ENCODE measurements at places on chromosomes 13 and 19.

GRCh38 chr19:32916969-32917615, 47.5 kb upstream of the SLC7A9 start:
- no peak for DNase-seq

DNA sequence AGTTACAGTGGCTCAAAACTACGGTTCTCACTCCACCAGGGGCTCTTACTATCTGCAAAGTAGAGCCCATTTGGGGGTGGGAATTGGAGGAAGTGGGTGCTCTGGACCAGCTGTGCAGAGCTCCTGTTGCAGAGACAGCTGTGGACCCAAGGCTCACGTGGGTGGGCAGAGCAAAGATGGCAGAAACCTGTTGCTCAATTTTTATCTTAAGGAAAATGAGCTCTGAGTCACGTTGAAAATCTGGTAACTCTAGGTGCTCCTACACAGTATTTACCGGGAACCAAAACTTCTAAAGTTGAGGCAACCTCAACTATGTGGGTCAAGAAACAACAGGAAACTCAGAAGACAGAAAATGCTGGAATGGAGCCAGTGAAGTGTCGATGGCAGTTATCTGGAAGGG, 30.2 kb upstream of the SLC15A1 start:
- no peak for DNase-seq

- DNase-seq = no peak
These were observed 178.5 kb downstream of the DLEU7 start for GRCh38 chr13:50664951-50665350.

- DNase-seq = no peak
These were observed 47.0 kb downstream of the ESD start for GRCh38 chr13:46749951-46750350.

- DNase-seq = no peak
These were observed 704 bp downstream of the ZNF814 start for GRCh38 chr19:57888107-57888559.

- DNase-seq = peak; percentile 23
These were observed 113.3 kb upstream of the SPRY2 start for GRCh38 chr13:80454245-80454644.

DNA sequence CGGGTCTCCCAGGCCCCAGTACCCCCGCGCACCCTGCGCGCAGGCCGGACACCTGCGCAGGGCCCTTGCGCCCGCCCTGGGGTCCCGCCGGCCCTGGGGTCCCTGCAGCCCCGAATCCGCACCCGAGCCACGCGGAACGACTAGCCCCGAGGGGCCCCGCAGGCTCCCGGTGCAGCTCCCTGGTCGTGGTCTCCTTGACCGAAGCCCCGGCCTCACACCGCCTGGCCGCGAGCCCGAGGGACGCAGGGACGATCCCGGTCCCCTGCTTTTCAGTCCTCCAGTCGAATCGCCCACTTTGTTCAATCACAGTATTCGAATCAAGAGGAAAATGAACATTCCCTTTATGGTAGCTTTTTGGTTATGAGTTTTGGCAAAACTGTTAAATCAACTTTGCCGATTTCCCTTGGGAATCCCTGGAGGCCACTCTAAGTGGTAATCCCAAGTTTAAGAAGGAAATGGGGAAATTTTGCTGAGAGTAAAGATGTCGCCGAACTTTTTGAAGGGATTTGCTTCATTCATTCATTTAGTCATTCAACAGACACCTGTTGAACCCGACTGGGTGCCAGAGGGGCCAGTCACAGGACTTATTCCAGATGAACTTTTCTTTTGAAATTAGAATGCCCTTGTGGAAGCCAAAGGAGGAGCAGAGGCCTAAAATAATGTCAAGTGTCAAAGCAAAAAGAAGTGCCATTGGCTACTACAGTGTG, 75.0 kb downstream of the ZIC5 start:
- DNase-seq = no peak

DNA sequence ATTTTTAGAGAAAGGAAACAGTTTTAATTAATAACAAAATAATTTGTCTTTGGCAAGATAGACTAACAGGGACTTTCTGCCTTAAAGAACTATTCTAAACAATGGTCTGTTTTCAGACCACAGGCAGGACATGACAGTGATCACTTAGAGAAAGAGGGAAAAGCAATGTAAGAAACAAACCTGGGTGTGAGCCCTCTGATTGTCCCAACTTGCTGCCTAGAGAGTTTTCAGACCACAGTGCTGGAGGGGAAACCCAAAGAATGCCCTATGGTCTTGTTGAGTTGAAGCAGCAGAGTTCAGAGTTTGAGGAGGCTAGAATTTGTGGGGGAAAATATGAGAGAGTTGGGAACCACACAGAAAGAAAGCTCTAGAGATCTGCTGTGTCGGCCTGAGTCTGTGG, 38.1 kb downstream of the DGKH start:
- DNase-seq = no peak

DNA sequence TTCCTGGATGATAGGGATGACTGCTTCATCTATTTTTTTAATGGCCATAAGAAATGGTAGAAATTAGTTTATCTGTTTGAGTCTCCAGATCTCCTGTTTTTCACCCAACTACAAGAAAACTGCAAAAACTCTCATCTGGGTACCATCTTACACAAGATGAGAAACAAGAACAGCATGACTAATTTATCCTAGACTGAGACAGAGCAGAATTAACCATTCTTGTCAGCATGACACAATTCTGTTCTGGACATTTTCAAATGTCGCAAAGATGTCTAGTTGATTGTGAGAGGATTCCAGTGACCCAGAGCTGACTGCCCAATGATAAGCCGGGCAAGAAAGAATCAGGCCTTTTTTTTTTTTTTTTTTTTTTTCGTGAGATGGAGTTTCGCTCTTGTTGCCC, 12.8 kb downstream of the ZNF43 start:
- no peak for DNase-seq

- DNase-seq = no peak
These were observed 15.6 kb upstream of the CALM3 start for GRCh38 chr19:46585539-46585938.

- no peak for DNase-seq
These were observed 5.8 kb downstream of the LSR start for GRCh38 chr19:35254341-35255297.

- DNase-seq = no peak
These were observed 249.0 kb downstream of the LHFPL6 start for GRCh38 chr13:39353988-39354387.

GRCh38 chr19:18833141-18833476, 1.4 kb downstream of the UPF1 start:
- no peak for DNase-seq

DNA sequence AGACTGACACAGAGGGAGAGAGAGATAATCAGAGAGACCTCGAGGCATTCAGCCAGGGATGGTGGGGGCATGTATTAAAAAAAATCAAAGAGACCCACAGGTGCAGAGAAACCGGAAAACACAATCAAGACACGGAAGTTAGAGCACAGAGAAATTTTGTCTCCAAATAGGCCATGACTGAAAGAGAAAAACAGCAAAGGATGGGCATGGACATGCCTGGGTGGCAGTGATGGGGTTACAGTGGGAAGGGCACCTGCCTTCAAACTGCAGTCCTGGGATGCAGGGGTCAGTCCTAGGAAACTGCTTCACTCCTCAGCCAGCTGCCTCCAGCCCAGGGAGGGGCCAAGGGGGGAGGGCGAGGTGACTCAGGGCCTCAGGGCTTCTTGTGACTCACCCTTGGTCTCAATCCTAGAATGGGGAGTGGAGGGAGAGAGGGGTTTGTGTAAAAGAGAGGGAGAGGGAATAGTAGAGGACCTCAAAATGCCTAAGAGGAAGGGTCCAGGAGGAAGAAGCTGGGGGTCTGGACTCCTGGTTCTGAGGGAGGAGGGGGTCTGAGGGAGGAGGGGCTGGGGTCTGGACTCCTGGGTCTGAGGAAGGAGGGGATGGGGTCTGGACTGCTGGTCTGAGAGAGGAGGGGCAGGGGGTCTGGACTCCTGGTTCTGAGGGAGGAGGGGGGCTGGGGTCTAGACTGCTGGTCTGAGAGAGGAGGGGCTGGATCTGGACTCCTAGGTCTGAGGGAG, 3.6 kb upstream of the KCNN4 start:
- DNase-seq = no peak

GRCh38 chr19:10292206-10292788, 2.5 kb downstream of the ICAM5 start:
- DNase-seq = peak; percentile 66

GRCh38 chr13:79361299-79361698, 44.8 kb downstream of the RBM26 start:
- DNase-seq = no peak

DNA sequence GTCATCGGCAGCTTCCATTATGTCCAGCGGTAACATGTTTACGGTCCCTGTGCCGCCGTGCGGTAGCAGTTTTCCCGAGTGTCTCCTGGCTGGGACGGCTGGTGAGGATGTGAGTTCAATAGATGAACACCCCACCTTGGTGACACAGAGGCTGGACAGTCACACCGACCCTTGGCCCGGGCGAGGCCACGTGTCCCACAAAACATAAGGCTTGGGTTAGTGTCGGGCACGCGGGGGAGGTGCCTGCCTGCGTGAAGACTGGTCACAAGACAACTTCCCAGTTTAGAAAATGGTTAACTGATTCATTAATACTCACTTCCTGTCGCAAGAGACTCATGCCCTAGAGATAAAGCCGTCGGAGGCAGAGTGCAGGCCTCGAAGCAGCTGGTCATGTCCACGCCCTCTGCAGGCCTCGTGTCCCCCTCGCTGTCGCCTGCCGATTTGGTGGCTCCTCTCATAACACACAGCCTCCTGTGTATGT, 17.2 kb downstream of the RASA3 start:
- DNase-seq = no peak

DNA sequence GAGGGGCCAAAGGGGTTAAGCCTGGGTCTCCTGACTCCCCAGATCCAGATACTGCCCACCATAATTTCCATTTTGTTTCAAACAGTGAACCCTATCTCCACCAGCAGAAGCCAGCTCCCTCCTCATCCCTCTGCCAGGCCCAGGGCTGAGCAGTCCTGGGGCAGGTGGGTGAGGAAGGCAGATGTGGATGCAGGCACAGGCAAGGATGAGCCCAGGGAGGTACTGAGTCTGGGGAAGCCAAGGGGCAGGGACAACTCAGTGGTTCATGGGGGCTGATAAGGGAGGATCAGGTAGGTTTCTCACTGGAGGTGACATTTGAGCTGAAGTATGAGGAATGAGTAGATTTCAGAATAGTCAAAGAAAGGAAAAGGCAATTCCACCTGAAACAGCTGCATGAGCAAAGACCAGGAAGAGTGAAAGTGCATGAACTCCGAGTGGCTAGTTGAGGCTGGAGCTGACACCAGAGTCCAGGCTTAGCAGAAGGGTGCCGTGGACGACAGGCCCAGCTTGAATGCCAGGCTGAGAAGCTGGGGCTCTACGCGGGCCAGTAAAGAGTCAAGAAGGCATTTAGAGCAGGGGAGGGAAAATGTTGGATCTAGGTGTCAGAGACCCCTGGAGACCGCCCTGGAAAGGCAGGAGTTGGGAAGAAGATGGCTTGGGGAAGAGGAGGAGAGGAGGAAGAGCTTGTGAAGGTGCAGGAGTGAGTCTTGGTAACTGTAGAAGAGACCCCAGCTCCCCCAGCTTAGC, 10.3 kb downstream of the CIC start:
- DNase-seq = no peak

DNA sequence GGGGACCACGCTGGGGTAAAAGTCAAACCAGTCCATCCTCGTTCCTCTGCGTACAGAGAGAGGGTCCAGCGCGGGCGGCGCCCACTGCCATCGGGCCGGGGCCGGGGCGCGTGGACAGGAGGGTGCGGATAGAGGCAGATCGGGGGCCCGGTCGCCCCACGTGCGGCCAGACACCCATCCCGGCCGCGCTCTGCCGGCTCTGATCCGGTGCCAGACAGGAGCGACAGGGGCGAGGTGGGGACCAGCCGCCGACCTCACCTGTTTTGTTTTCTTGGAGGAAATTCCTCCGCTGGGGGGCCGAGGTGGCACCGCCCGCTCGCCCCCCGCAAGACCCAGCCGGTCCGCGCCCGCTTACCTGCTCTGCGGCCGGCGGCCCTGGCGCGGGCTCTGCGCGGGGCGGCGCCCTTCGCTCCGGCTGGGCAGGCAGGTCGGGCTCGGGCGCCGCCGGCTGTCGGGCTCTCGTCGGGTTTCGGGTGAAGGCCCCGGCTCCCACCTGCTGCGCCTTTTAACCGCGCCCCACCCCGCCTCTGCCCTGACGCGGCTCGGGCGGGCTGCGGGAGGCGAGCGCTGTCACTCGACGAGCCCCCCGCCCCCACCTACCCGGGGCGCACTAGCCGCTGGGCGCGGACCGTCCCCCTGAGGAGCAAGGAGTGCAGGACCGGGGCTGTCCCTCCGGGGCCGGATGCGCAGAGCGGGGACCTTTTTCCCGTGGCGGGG, at the start of gene GJB6:
Gene GJB6 (minus strand): TSS at position 481 of the 717 bp plus-strand sequence. CDS start 8,839 bp downstream, outside the sequence.
- no peak for DNase-seq

DNA sequence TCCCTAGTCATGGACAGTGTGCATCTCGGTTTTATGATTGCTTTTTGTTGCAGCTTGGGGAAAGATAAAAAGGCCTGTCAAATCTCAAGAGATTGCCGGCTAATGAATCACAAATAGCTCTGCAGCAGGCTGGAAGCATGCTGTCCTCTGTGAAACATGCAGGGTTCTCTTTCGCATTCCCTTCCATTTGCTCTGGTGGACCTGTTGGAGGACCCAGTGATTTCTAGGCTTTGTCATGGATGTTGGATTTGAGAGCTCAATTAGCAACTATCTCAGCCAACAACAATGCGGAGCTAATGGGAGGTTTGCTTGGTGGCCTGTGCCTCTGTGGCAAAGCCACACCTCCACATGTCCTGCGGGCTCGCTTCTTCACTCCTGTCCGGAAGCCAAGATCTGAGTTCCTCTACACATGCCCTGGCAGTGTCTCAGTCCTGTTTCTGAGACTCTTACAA, 418.1 kb upstream of the ARGLU1 start:
- no peak for DNase-seq

DNA sequence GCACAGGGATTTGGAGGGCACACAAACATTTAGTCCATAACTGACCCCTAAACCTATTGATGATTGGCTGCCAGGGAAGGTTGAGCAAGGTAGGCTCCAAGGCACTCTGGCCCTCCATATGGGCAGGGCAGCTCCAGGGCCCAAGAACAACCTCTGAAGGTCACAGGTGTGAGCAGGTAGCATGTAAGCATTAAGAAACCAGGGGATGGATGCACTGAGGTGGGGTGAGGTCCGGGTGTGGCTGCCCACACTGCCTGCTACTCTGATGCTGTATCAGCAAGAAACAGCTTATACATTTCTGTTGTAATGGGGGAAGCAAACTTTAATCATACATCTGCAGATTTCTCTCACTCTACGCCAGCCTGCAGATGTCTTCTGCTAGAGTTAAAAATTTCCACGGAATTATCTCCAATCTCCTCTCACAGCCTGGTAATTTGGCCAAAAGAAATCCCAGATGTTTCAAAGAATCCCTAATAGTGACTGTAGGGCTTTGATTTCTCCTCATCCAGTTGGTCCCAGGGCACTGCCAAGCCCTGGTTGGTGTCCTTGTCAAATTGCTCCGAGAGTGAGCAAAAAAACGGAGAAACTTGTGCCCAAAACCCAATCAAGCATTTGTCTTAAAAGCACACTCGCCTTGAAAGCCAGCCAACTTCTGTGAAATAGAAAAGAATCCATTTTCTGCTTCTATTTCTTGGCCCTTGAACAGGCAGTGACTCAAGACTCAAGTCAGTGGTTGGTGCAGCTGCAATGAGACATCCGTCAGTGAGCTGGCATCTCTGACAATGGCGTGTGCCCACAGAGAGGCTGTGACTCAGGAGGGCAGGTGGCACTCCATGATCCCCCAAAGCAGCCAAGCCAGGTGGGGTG, 72.5 kb upstream of the MRI1 start:
- no peak for DNase-seq

Data from CD4-positive, alpha-beta T cell (primary cell).